ENCODE measurements at places on chromosomes 1 and 21.
A peak's percentile ranks its signal among the peaks of the same experiment; 100 is the strongest.

- no peak for DNase-seq
These were observed 89.7 kb downstream of the GTF2B start for GRCh38 chr1:88801575-88802208.

GRCh38 chr1:113904293-113904673 is 316 bp downstream of the AP4B1 start:
- DNase-seq, result no peak

DNA sequence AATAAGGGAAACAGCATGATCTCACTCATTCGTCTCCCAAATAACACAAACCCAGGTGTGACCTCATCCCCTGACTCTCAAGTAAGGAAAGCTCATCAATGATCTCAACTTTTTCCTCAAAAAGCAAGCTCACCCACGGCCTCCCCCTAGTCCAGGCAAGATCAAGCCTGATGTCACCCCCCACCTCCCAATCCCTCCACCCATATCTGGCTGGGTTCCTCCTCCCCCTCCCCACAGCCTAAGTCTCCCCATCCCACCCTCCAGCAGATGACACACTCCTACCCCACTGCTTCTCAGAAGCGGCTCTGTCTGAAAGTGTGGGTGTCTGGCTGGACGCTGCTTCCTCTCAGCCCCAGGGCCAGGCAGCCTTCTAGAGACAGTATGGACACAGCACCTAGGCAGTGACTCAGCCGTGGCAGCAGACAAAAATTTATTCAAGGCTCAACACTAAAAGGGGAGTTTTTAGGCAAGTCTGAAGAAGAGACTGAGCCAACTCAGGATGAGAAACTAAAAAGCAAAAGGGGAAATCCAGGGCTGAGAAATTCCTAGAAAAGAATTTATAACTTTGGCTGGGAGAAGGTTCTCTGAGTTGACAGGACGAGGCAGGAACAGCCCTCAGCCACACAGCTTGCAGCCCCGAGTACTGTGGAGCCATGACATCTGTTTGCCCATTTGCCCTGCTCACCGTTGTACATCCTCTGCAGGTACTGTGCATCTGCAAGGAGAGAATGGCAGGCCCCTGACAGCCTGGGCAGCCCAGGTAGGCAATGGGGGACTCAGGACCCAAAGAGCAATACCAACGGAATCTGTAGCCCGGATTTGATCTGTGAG is 81.6 kb upstream of the LRRC8D start:
- DNase-seq, result peak; percentile 63

DNA sequence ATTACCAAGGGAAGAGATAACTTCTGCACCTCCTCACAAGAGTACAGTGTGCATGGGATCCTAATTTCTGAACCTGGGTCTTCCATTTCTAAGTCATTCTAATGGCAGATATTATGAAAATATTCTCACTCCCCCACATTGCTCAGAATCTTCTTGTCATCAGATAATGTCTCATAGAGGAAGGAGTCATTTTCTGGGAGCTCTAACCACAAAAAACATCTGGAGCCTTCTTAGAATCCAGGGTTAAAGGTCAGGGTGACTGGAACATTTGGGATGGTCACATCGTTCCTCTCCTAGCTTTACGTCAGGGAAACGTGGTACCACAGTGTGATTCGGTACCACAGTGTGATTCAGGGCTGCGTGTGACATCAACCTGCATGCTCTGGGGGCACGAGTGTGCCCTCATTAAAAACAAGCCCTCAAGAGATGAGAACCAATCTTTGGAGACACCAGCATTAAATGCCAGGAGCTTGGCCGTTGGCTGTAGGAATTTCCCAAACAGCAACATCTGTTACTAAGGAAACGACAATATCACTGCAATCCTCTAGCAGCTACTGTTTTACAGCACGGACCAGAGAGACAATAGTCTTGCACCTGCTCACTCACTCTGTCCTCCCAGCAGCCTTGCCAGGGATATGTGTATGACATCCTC is 179.1 kb downstream of the PSMG1 start:
- DNase-seq, result no peak

GRCh38 chr1:37238364-37239224 is 204.3 kb upstream of the GRIK3 start:
- no peak for DNase-seq

DNA sequence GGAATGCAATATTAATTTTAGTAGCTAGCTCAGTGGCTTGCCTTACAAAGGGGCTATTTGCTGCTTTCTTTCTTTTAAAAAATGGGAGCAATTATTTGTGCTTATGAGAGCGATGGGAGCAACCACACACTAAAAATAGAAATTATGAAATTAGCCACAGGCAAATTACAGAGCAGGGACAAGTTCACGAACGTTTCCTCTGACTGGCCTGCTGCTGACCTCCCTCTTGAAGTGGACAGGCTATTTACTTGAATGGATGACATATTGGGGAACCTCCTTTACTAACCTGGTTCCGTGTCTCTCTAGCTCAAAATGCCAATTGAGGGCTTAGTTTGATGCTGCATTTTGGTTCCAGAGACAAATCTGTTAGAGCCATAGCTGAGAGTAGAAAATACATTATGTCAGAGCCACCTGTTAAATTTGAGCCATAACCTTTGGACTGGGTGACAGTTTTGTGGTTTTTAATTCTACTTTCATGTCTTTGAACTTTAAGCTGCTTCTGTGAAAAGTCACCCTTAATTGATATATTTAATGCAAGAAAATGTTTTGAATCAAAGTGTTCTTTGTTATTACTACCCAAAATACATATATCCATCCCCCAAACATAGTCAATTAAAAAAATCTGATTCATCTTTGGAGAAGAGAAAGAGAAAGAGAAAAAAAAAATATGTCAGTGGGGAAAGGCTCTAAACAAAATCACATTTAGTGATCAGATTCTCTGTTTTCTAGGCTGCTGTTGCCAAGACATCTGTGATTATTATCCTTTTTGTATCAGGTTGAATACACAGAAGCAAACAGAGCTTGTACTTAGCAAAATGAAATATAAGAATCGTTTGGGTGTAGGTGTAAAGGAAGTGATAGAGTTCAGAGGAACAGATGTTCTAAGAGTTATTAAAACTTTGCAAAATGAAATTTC is 351.9 kb downstream of the ADGRL2 start:
- no peak for DNase-seq

GRCh38 chr1:87816646-87817045 is 488.0 kb downstream of the LMO4 start:
- DNase-seq, result no peak

DNA sequence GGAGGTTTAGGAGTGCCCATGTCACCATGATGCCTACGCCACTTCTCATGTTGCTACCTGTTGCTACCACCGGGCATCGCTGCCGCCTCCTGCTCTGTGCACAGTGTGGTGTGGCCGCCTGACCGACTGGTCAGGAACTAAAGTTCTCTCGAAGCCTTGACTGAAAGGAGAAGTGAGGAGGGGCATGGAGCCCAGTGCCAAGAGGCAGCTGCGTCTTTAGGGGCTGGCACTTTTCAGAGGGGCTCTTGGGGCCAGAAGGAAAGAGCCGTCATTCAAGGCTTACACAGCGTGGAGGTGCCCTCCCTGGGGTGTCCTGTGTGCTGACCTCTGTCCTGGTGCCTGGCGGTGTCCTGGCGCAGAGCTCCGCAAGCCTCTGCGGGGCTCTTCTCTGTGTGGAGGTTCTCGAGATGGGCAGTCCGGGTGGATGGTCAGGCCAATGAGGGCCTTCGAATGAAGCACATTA is 57.2 kb downstream of the ADARB1 start:
- no peak for DNase-seq

DNA sequence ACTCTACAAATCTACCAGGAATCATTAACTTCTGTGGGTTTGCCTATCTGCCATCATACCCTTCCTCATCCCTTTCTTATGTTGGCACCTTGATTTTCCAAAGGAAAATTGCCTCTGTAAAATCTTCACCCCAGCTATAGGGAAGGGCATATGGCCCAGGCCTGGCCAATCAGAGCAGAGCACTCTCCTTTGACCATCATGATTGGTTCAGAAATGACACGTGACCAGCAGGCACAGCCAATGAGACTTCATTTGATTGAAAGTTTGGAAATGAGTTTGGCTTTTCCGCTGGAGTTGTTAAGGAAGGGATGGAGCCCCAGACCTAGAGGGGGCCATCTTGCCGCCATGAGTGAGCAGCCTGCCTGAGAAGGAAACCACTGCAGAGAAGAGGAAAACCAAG is 35.1 kb upstream of the IFFO2 start:
- no peak for DNase-seq

DNA sequence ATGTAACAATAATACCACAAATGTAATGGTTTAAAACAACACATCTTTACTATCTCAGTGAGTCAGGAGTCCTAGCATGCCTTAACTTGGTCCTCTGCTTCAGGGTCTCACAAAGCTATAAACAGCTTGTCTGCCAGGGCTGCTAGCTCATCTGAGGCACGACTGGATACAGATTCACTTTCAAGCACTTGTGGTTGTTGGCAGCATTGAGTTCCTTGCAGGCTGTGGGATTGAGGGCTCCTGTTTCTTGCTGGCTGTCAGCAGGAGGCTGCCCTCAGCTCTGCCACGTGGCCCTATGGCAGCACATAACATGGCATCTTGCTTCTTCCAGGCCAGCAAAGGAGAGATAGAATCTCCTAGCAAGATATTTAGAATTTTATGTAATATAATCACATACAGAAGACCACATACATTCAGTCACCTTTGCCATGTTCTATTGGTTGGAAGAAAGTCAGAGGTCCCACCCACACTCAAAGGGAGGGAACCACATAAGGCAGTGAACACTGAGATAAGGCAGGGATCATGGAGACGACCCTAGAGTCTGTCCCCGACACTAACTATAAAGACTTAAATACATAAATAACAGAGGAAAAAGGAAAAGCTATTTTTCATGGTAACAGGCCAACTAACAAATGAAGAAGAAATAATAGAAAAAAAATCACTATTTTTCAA is 18.9 kb upstream of the IPP start:
- no peak for DNase-seq

GRCh38 chr21:16534408-16535101 is 804.8 kb downstream of the USP25 start:
- no peak for DNase-seq

- no peak for DNase-seq
These were observed 49.4 kb downstream of the SRRM1 start for GRCh38 chr1:24692351-24692980.

DNA sequence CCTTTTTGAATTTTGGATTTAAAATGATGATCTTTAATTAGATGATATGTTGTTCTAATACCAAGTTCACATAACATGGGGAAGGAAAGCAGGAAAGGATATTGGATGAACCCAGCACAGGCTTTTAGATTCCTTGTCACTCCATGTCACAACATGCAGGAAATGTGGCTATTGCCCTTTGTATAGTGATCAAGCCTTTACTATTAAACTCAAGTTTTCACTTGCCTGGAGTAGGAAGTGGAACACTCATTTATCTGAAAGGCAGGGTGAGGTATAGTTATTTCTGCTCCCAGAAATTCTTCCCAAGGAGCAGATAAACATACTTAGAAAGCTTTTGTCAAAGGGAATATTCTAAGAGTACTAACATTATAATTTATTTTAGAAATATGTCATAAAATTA is 37.2 kb upstream of the BCAS2 start:
- DNase-seq, result no peak

- DNase-seq, result no peak
These were observed 9.3 kb downstream of the NKAIN1 start for GRCh38 chr1:31230378-31230777.

- no peak for DNase-seq
These were observed 10.3 kb downstream of the DUSP23 start for GRCh38 chr1:159791031-159791430.

- DNase-seq, result no peak
These were observed 28.9 kb downstream of the PLPPR5 start for GRCh38 chr1:98975810-98976209.

GRCh38 chr1:150869683-150870082 is 6.7 kb downstream of the ARNT start:
- no peak for DNase-seq

Measured in stimulated activated naive CD8-positive, alpha-beta T cell treated with anti-CD3 and anti-CD28 coated beads, Interleukin-15, Interleukin-2, amounts not matched to agents 100 U/mL and 50 U/mL, for 24 hours (primary cell).